ENCODE measurements at places on chromosomes 1 and 21.

GRCh38 chr1:22976461-22977243 is 4.0 kb upstream of the LACTBL1 start:
- peak; percentile 81 for DNase-seq

GRCh38 chr1:103283371-103283770 is 175.0 kb upstream of the COL11A1 start:
- no peak for DNase-seq

- DNase-seq: no peak
These were observed 18.6 kb upstream of the MYSM1 start for GRCh38 chr1:58718435-58718834.

- DNase-seq: no peak
These were observed 63.6 kb upstream of the ERRFI1 start for GRCh38 chr1:8089535-8090228.

DNA sequence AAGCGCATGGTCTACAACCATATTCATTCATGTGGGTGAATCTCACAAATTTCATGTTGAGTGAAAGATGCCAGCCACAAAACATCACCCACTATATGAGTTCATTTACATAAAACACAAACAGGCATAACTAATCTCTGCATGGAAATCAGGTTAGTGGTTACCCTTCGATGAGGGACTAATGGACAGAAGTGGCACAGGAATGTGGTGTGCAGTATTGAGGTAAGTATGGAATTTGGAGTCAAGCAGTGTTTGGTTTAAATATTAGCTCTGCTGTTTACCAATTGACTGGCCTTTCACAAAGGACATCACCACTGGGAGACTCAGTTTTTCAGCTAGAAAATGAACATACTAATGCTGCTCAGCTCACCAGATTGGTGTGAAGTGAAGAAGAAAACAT is 24.2 kb downstream of the CCDC185 start:
- DNase-seq: no peak
